ENCODE measurements at places on chromosomes 6 and 20. TPM values are rescaled to one million over a fixed set of nuclear protein-coding genes. Genes with fewer than 3 reads are reported as not detected.

- DNase-seq = no peak
Observed at GRCh38 chr6:154319231-154319858, 37.3 kb downstream of the IPCEF1 start.

The BPIFB3 gene
- total RNA-seq = not detected

DNA sequence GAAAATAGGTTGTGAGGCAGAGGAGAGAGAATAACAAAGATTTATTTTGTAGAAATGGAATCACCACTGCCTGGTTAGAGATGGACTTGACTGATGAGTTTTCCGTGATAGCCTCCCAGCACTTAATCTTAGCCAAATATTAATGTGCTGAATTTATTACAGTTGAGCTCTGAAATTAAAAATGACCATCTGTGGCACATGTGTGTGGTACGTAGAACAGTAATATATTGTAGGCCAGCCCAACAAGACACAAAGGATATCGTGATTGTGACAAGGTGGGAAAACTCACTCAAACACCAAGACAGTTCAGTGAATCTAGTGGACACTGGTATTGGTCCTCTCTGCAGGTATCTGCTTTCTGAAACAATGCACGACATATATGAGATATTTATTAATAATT lies 119.4 kb downstream of the HAO1 start:
- no peak for DNase-seq

DNA sequence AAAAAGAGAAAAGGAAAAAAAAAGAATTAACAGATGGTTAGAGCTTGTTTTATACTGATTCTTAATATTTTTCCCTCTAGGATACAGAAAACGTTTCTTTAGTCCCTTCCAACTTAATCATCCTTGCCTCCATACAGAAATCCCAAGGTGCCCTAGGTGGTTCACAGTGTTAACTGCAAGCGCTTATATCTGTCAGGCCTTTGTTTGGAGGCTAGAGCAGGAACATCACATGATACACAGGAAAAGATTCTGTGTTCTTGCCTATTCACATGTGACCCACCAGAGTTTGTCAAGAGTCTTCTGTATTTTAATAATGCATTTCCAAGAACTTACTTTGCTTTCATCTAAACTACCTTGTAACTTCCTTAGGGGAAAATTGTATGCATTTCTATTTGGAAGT lies 31.3 kb downstream of the ANKRD6 start:
- no peak for DNase-seq

DNA sequence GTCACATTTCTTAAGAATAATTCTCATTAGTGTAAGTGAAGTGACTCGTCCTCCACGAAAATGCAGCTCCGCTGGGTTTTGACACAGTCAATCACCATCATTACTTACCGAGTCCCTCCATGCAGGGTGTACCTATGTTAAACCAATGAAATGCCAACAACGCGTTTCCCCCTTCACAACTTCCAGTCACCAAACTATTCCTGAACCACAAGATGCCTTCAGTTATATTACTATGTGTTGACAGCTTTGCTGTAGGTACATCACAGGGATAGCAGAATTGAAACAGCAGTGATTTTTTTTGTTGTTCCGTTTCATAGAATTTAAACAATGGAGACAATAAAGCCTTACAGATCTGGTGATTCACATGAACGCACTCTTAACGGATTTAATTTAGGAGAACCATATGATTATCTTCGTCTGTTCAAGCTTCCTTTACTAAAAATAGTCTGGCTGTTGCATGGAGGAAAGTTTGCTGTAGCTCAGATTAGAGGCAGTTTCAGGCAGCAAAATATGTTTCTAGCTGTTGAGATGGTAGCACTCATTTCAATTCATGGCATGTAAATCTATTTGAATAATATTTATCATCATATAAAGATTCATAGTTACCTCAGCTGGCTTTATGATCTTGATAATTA lies 652.8 kb downstream of the PRKN start:
- DNase-seq = no peak

DNA sequence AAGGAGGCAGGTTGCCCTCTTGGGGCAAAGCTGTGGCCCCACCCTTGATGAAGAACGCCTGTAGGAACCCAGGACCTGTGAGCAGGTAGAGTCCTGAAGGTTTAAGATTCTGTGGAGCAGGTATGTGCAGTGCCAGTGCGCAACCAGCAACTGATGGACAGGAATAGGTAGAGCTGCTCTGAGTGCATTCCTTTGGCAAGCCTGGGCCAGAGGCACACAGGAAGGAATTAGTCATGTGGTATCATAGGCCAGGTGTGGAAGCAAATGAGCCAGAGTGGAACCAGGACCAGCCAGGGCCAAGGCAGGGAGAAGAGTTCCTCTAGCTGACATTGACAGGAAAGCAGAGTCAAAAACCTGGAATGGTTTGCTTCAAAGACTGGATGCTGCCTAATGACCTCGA lies 1.4 kb upstream of the KHDC1 start:
- DNase-seq = no peak

DNA sequence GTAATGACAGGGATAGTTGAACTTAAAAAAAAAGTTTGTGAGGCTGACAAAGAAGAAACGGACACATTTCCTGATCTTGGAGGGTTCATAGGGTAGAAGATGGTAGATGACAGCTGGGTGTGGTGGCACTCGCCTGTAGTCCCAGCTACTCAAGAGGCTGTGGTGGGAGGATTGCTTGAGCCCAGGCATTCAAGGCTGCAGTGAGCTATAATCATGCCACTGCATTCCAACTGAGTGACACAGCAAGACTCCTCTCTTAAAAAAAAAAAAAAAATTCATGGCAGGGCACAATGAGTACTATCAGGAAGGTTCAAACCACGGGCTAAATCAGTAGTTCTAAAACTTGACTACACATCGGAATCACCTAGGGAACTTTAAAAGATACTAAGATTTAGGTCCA lies 2.0 kb upstream of the MICA start:
- peak; percentile 93 for DNase-seq

DNA sequence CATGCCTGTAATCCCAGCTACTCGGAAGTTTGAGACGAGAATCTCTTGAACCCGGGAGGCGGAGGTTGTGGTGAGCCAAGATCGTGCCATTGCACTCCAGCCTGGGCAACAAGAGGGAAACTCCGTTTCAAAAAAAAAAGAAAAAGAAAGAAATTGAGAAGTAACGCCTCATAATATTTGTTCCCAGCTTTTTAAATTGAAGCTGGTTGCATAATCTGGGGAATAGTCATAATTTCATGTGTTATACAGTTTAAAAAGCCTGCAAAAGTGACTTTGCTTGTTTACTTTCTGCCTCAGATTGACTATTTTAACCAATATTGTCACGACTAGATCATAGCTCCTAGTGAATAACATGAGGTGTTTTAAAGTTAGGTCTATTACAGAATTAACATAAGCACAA lies 7.2 kb downstream of the FAM217B start:
- DNase-seq = no peak

The KCNK16 gene
- not detected for total RNA-seq

The SPTLC3 gene
- total RNA-seq = 6.5 TPM

DNA sequence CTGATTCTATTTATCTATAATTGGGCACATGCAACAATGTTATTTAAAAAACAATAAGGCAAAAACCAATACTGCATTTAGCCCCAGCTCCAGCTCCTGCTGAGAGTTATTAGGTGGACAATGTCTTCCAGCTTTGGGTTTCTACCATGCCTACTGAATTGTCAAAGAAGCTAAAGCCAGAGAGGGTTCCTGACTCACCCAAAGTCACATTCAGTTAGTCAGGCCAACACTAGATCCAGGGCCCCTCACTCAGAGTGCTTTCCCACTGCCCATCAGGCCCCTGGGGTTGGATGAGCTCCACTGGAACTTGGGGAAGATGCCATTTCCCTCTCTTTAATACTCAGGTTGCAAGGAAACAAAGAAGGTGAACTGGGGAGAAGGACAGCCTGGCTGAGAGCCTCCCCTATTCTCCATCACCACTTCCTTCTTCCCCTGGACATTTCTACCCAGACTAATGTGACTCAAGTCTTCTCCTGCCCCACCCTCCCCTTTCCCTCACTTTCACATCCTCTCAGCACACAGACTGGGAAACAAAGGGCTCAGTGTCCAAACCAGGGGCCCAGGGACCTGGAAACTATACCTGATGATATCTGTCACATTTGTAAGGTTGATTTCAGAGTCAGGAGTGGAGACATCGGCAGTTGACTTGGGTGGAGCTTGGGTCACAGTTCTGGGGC lies 6.0 kb downstream of the TREM1 start:
- peak; percentile 40 for DNase-seq

The DNMT3B gene
- total RNA-seq = 3.9 TPM

GRCh38 chr20:62704341-62704948 lies 4.2 kb upstream of the NTSR1 start:
- peak; percentile 99 for DNase-seq

- no peak for DNase-seq
Observed at GRCh38 chr6:126761854-126762253, 356.6 kb upstream of the RSPO3 start.

GRCh38 chr6:63352544-63353285 lies 32.9 kb upstream of the LGSN start:
- peak; percentile 30 for DNase-seq

- DNase-seq = no peak
Observed at GRCh38 chr6:148628251-148628650, 118.6 kb upstream of the UST start.

The OR2H1 gene
- total RNA-seq = not detected

- peak; percentile 17 for DNase-seq
Observed at GRCh38 chr6:4805553-4806336, 29.5 kb downstream of the CDYL start.

- peak; percentile 62 for DNase-seq
Observed at GRCh38 chr6:162181741-162182401, 545.7 kb downstream of the PRKN start.

- no peak for DNase-seq
Observed at GRCh38 chr6:129609635-129610034, 100.3 kb downstream of the ARHGAP18 start.

The FAM83D gene
- 73.1 TPM for total RNA-seq

The SLC17A1 gene
- not detected for total RNA-seq

The TAAR1 gene
- total RNA-seq = not detected

DNA sequence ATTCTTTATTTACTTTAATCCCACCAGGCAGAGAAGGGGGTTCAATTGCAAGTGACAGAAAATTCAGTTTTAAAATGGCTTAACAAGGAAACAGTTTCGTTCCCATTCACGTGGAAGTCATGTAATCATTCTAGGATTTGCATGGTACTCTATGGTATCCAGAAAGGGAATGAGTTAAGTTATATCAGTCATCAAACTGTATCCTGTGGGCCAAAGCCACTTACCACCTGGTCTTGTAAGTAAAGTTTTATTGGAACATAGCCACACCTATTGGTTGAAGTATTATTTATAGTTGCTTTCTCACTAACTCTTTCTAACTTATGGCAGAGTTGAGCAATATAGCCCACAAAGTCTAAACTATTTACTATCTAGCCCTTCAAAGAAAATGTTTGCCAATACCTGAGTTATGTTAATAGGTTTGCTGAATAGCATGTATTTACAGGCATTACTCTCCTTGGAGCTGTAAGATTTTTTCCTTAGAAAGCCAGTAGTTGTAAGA lies 10.2 kb upstream of the MMS22L start:
- DNase-seq = no peak

The TGM2 gene
- total RNA-seq = 129 TPM

DNA sequence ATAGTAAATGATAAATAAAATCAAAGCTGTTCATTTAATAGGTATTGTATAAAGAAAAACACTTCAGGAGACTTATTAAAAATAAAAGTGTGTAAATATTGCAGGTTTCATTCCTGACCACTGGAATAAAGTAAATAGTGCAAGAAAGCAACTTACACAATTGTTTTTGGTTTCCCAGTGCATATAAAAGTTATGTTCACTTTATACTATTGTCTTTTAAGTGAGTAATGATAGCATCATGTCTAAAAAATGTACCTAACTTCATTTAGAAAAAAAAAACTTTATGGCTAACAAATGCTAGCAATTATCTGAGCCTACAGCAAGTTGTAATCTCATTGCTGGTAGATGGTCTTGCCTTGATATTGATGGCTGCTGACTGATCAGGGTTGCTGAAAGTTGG lies 726.6 kb upstream of the POU3F2 start:
- peak; percentile 15 for DNase-seq

GRCh38 chr6:19356692-19357091 lies 480.5 kb upstream of the ID4 start:
- DNase-seq = no peak

DNA sequence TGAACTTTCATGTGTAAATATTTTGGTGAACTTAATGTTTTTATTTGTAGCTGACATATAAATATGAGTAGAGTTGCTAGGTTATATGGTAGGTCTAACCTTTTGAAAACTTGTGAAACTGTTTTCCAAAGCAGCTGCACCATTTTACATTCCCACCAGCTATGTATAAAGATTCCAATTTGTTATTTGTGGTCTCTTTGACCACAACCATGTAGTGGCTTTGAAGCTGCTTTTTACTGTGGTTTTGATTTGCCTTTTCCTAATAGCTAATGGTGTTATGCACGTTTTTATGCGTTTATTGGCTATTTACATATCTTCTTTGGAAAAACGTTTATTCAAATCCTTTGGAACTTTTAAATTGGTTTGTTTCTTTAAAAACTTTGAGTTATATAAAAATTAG lies 10.3 kb downstream of the CST3 start:
- DNase-seq = no peak

The FNDC1 gene
- not detected for total RNA-seq

DNA sequence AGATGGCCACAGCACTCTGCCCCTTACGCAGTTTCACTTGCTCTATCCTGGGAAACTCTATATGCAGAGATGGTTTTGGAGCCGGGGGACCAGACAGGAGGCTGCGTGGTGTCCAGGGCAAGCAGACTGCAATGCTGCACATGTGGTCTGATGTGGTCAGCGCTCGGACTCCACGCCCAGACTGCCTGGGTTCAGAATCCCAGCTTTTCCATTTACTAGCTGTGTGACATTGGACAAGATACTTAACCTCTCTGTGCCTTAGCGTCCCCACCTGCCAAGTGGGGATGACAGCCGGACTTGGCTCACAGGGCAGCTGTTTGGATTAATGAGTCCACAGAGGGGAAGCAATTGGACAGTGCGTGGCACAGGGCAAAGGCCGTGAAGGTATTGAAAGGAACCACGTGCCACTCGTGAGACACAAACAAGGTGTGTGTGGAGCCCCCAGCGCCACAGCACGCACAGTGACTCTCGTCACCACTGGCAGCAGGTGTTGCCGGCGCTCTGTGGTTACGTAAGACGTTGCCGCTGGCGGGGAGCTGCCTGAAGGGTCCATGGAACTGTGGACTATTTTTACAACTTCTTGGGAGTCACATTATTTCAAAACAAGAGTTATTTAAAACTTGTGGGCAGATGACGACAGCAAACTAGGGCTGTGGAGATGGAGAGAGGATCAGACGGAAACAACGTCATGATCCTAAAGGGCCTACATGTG lies 201.4 kb downstream of the PREX1 start:
- no peak for DNase-seq

- DNase-seq = peak; percentile 25
Observed at GRCh38 chr6:99282479-99283062, 66.9 kb downstream of the FAXC start.

The GJE1 gene
- total RNA-seq = not detected

The TPX2 gene
- 183 TPM for total RNA-seq

The SUMO4 gene
- total RNA-seq = 0.27 TPM

GRCh38 chr6:56959094-56959493 lies 4.2 kb downstream of the BEND6 start:
- DNase-seq = no peak

The TRAPPC3L gene
- 0.06 TPM for total RNA-seq

GRCh38 chr6:164258421-164258820 lies 843.9 kb downstream of the QKI start:
- DNase-seq = no peak

GRCh38 chr6:3739311-3739897 lies 12.1 kb downstream of the PXDC1 start:
- DNase-seq = no peak

The EPHA7 gene
- total RNA-seq = 0.03 TPM

The PFDN4 gene
- 57.7 TPM for total RNA-seq
